ENCODE measurements at places on chromosomes 16 and 17. TPM values are rescaled to one million over a fixed set of nuclear protein-coding genes. Genes with fewer than 3 reads are reported as not detected.

Gene SSTR5
- total RNA-seq: not detected

Gene TRPV2
- total RNA-seq: 0.53 TPM

Gene KRTAP4-9
- not detected for total RNA-seq

Gene CACNG3
- not detected for total RNA-seq

Gene TEKT5
- 0.07 TPM for total RNA-seq

Gene OTOP2
- not detected for total RNA-seq

Gene DPEP1
- 0.24 TPM for total RNA-seq

Gene FOXJ1
- total RNA-seq: 1.7 TPM

Gene GRAPL
- not detected for total RNA-seq

Gene MARF1
- 11.9 TPM for total RNA-seq

Data from neural progenitor cell (in vitro differentiated cells).